ENCODE measurements at places on chromosomes 4 and X.
A peak's percentile ranks its signal among the peaks of the same experiment; 100 is the strongest.

DNA sequence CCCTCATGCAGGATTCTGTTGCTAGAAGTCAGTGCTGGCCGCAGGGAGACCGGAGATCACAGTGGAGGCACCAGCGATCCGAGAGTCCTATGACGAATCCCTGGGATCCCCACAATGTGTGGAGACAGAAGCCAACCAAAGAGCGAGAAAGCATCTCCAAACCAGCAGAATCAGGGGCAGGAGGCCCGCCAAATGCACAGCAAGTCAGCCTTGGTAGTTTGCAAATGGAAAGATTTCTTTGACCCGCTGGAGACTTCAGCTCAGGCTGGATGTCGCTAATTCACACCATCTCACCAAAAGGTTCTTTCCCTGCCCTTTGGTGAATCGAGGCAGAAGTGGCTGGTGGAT is 505 bp upstream of the PKD2 start:
- no peak for DNase-seq

- DNase-seq = no peak
These were observed 420.6 kb downstream of the SPRY1 start for GRCh38 chr4:123817025-123817688.

DNA sequence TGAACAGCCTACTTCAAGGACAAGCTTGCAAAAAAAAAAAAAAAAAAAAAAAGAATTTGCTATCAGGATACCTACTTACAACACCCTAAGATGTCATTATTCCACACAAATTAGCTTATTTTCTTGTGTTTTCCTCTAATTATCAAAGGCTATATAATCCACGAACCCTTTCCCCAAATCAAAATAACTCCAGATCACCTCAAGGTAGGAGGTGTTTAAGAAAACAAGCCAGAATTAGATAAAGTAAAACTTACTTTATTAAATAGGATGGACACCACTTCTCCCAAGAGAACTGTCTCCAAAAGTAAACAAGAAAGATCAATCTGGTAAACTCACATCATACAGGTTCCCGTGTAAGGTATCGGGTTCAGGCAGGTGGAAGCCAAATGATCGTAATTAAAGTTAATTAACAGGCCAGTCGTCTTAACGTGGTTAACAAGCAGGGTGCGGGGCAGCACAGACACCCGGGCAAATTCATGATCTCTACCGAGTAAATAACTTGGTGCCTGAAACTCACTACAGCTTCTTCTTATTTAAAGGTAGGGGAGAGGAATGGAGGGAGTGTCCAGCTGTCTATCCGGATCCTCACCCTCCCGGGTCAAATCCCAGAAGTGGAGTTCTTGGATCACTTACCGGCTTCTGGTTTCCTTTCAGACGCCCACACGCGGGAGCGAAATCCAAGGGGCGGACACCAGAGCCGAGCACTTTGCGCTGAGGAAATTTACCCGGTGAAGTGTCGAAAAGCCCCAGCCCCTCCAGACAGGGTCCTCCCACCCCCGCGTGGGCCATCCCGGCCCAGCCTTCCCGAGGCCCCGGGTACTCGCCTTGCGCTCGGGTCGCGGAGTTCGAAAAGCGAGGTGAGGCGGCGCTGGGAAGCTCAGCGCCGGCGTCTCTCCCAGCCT is 708 bp downstream of the ARAP2 start:
- DNase-seq = peak; percentile 28

- no peak for DNase-seq
These were observed 860.3 kb upstream of the NDST4 start for GRCh38 chr4:115973768-115974167.

DNA sequence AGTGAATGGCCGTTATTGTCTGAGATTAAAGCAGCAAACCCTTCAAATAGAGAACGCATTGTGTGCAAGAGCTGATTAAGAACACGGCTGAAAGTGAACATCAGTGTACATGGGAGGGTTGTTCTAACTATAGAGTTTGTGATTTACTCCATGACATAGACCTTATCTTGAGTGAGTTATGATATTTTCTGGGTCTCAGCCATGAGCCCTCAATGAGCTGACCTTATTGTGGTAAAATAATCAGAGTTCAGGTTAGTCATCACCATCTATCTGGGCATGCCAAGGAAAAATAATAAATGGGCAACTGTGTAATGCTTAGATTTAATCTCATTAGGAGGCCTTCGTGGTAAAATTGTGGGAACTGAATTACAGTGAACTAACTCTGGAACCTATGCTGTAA is 33.2 kb upstream of the CLDN24 start:
- DNase-seq = no peak

GRCh38 chr4:133058701-133059100 is 90.4 kb upstream of the PCDH10 start:
- DNase-seq = peak; percentile 32

- DNase-seq = no peak
These were observed 232.1 kb downstream of the DCLK2 start for GRCh38 chr4:150310159-150310895.

- no peak for DNase-seq
These were observed 160.2 kb upstream of the DKK2 start for GRCh38 chr4:107196312-107196711.

GRCh38 chr4:181957088-181957487 is 286.1 kb upstream of the TENM3 start:
- DNase-seq = no peak

DNA sequence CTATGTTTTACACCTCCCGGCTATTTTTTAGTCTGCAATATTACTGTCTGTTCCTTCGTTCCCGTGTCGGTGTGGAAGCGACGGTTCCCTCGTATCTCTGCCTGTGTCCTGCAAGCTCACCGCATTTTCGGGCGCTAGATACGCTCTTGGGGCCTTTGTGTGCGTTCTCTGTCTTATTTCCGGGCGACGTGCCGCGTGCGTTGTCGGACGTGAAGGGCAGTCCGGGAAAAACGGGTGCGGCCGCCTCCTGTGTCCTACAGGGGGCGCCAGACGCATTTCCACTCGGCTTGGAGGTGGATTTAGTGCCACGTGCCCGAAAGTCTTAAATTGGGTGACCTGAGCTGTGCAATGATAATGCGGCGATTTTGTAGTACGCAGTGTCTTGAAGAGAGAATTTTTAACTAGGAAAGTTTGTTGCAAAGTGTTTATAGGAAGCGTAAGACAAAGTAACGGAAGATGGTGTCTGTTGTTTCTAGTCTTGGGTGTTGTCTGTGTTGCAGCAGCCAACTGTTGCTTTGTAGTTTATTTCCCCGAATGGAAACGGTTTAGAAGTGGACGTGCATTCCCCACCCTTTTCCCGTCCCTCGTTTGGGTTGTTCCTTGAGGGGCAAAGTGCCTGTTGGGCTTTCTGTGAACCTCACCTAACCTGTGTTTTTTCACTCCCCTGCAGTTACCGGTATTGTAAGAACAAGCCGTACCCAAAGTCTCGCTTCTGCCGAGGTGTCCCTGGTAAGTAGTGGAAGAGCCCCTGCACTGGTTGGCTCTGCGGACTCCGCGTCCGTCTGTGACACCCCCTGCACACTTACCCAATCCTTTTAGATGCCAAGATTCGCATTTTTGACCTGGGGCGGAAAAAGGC is 720 bp downstream of the RPL10 start:
- DNase-seq = peak; percentile 66

DNA sequence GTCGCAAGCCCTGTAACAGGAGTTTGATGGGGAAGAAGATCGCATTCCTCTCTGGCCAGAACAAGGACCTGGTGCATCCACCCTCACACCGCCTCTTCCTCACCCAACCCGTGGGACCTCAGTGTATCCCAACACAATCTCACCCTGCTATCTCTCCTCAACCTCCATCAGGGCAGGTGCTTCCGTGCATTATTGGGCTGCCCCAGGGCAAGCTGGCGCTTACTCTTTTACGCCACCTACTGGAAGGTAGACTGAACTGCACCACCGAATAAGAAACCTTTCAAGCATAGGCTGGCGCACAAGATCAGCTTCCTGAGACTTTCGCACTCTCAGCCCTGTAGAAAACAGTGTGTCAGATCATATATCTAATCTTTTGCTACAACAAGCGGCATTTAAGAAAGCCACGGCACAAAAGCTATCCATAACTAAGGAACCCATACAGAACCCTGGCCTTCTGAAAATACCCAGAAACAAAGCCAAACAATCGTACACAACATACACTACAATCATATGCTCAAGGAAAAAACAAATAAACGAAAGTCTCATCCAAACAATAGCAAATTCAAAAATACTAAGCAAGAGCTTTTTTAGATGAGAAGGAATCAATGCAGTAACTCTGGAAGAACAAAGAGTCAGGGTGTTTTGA is 209.3 kb downstream of the UGT8 start:
- no peak for DNase-seq

GRCh38 chr4:52861879-52862616 is at the start of gene RASL11B:
Gene RASL11B, plus strand, starts transcription at chr4:52862317. Its CDS starts 191 bp downstream, at chr4:52862508.
- peak; percentile 66 for DNase-seq

DNA sequence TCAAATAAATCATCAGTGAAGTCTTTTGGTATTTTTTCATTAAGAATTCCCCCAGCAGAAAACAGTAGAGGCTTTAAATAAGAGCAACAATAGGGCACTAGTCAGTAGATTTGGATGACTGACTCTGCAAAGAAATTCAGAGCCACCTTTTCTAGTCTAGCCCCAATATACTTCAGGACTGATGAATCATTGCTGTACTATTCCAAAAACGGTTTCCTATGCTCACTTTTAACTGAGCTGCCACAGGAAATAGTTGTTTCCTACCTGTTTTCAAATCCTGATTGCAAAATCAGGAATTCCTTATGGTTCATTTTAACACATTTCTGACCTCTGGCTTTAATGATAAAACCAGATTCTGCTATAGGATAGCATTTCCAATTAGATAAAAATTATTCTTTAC is 171.6 kb downstream of the NR3C2 start:
- no peak for DNase-seq

DNA sequence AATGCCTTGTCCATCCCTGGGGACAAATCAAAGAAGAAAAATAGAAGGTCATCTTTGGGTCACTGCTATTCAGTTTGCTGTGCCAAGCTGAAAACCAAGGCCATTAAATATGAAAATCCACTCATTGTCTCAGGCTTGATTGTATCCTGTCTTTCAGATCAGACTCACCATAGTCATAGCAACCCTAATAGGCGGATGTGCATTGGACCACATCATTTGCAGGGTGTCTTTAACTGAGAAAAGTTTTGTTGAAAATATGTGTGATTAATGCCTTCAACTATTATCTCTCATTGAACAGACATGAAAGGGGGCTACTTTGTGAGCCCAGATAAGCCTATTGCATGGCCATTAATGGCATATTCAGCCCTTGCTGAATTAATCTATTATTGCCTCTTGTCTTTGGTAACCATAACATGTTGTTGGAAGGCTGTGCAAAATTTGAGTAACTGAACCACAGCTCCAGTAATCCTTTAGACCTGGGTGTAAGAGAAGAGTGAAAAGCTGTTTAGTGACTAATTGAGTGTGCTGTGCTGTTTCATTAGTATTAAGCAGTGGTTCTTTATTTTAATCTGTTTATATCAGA is 453.6 kb upstream of the EPHA5 start:
- DNase-seq = no peak

- DNase-seq = no peak
These were observed 162.9 kb downstream of the LRBA start for GRCh38 chr4:150852216-150852615.

DNA sequence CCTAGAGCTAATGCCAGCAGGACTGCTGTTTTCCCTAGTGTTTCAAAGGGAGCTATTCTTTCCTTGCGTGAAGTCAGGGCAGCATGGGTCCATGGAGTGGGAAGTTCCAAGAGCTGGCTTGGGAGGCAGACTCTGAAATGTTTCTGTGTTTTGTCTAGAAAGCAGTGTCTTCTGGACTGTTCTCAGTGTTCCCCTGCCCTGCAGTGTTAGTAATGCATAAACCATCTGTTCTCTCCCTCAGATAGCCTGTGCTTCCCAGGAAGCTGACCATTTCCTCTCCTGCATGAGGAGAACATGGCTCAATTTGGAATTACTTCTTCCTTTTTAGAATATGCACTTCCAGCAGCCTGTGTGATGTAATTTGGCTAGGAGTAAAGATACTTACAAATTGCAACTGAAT is 116.7 kb upstream of the CXCL13 start:
- no peak for DNase-seq

DNA sequence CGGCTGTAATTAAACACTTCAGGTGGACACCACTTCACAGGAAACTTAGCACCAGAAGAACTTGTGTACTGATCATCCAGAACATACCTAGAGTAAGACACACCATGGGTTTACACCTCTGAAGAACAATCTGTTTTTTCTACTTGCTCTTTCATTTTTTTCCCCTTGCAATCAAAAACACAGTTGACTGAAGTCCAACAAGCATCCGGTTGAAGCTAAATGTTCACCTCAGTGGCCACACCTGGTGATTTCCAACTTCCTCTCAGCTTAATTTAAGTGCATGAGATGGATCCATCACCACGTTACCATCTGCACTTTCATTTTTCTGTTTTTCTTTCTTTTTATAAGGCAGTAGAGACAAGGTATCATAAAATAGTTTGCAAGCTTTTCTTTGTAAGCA is 4.9 kb upstream of the TXK start:
- no peak for DNase-seq
